Stimulated activated CD8-positive, alpha-beta memory T cell treated with anti-CD3 and anti-CD28 coated beads, Interleukin-15, amount 100 ng/mL, for 24 hours (primary cell): ENCODE measurements at places on chromosomes 12 and 14.
A peak's percentile ranks its signal among the peaks of the same experiment; 100 is the strongest.

GRCh38 chr14:50001999-50002925, 109.4 kb downstream of the ARF6 start:
- DNase-seq: peak; percentile 11

GRCh38 chr12:1776170-1776921, 44.0 kb upstream of the LRTM2 start:
- no peak for DNase-seq

- DNase-seq: no peak
Measured at GRCh38 chr12:114319422-114319821, 86.5 kb downstream of the TBX5 start.

GRCh38 chr14:44663136-44663535, 156.1 kb upstream of the FSCB start:
- DNase-seq: no peak

DNA sequence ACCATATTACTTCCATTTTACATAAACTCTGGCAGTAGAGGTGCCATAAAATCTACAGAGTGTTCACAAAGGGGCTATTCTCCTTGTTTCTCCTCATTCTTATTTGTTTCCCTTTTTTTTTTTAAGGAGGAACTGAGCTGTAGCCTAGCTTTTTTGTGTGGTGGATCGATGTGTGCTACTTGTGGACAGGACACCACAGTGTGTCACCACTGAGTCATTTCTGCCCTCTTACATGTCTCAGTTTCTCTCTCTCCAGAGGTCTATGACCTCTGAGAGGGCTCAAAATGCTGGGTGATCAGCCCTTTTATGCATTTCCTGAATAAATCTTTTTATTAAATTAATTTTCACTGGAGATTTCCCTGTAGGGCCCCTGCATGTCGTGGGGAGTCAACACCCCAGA, 370.2 kb downstream of the ADGRD1 start:
- no peak for DNase-seq

GRCh38 chr12:47577206-47577989, 128.4 kb downstream of the RPAP3 start:
- no peak for DNase-seq

- no peak for DNase-seq
Measured at GRCh38 chr14:86357119-86357518, 827.2 kb downstream of the FLRT2 start.

DNA sequence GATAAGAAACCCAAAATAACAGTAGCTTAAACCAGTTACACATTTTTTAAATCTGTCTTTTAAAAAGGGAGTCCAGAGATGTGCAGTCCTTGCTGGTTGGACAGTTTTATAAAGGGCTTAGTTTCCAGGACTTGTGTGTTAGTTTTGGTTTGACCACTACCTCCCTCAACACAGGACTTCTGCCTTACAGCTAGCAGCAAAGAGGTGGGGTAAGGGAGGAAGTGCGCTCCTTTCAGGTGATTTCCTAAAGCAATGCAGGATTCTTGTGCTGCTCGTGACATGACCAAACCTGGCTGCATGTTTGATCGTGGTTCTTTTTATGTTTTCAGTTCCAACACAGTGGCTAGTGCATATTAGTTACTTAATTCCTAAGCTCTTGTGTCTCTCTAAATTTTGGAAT, 266.2 kb downstream of the TMTC2 start:
- DNase-seq: no peak

DNA sequence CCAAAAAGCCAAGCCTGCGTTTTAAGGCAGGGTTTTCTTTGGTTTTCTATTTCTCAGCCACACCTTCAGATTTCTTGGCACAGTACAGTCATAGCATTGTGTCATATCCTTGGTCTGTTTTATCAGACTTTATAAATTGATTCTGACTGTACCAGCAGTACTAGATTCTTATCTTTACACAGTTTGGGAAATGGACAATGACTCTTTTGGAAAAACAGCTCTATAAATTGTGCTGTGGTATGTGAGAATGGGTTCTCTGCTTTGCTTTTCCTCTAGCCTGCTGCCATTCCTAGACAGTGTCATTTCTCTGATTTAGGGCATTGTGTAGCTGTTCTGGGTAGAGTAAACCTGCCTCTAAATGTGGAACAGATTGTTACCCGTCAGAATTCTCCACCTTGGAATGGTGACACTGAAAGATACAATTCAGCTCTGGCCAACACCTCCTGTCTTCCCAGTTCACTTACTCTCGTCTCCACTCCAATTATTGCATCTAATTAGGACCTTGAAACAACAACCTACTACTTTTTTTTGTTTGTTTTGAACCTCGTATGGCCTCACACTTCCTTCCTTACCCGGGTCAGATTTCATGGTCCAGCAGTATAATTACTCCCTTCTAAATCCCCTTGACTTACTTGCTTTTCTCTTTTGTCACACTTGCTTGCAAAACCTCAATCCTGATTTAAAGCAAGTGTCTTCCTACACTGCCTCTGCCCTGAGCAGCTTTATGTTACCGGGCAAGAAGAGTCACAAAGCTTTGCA, 226.3 kb downstream of the ERC1 start:
- no peak for DNase-seq

DNA sequence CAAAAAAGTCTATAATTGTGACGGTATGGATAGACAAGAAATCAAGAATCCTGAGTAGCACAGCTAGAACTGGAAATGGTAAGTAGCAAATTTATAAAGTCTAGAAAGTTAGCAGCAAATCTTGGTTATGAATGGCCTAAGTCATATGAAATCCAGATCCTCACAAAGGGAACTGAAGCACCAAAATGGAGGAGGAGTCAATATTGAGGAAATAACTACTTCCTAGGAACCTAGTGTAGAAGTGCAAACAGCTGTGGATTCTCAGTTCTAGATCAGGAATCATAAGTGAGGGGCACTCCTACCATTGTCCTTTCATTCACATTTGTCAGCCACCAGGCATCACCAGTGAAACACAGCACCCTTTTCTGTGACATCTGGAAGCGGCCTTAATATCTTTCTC, 202.2 kb upstream of the DCN start:
- no peak for DNase-seq

DNA sequence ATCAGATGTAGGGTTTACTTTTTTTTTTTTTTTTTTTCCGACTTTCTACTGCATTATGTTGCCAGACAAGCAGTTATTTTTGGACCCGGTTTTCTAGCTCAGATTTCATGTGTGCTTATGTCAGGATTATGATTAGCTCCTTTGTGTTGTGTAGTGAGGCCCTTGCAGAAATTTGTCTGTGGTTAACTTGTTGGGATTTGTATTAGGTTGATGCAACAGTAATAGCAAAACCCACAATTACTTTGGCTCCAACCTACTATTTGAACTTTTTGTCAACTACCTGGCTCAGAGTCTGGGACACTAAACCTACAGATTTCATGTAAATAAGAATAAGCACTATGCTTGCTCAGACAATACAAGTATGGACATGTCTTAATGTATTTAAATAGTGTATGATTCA, 44.1 kb upstream of the KCNJ8 start:
- no peak for DNase-seq

DNA sequence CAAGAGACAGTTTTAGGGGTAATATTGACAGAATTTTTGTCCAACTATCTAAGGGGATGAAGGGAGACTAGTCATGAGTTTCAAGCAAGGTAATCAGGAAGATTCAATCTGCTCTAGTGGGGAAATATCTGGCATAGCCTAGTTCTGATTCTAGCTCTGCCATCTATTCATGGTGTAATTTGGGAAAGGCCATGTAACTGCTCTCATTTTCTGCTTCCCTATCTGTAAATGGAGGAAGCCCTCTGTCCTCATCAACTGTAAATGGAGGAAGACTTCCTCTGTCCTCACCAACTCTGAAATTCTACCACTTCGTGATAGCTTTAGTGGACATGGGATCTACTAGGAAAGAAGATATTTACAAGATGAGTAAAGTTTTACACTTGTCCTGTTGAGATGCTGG, 37.9 kb downstream of the BHLHE41 start:
- no peak for DNase-seq

DNA sequence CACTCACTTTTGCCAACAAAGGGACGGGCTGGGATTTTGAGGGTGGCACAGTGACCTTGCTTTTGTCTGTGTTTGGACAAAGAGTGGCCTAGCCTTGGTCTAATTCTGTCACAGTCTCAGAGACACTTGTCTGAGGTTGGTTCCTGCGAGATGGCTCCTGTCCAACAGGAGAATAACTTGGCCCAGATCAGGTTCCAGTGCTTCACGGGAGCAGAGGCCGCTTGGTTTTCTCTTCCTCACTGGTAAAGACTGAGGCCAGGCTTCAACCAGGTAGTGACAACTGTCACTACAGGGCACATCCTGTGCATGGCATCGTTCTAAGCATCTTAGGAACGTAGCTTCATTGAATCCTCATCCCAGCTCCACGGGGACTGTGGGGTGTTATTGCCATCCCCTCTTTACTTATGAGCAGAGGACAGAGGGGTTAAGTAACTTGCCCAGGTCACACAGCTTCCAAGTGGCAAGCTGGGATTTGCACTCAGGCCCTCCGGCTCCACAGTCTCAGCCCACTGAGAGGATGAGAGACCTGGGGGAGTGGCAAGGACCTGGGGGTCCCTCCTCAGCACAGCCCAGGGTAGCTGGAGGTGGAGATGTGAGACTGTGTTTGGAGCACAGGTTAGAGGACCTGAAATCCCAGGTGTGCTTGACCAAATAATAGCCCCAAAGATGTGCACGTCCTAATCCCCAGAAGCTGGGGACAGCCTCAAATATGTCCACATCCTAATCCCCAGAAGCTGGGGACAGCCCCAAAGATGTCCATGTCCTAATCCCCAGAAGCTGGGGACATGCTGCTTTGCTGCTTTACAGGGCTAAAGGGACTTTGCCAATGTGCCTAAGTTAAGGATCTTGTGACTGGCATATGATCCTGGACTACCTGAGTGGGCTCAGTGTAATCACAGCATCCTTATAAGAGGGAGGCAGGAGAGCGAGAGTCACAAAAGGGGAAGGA, 179.2 kb upstream of the RTL1 start:
- no peak for DNase-seq

GRCh38 chr12:39617887-39618286, 1.7 kb downstream of the ABCD2 start:
- no peak for DNase-seq

DNA sequence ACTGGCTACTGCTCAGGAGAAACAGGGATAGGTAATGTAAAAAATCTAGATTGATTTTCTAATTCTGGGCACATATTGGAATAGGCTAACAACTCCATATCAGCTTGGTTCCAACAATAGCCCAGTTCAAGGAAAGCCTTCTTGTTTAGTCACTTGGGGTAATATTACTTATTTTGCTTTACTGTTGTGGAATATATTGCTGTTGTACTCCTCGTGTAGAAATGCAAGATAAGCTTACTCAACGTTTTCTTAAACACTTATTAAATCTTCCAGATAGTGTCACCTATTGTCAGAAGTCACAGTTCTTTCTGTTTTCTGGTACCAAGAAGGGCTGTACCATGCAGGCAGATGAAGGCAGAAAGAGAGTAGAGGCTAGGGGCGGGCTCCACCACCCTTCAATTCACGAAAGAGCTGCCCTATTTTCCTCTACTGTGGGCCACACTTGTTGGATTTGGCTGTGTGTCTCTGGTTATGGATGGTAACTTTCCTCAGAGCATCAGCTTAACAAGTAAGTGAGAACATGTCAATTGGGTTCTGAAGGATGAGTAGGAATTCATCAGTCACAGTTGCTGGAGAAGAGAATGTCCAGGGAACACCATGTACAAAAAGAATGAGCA, 38.0 kb downstream of the CLMN start:
- DNase-seq: no peak

DNA sequence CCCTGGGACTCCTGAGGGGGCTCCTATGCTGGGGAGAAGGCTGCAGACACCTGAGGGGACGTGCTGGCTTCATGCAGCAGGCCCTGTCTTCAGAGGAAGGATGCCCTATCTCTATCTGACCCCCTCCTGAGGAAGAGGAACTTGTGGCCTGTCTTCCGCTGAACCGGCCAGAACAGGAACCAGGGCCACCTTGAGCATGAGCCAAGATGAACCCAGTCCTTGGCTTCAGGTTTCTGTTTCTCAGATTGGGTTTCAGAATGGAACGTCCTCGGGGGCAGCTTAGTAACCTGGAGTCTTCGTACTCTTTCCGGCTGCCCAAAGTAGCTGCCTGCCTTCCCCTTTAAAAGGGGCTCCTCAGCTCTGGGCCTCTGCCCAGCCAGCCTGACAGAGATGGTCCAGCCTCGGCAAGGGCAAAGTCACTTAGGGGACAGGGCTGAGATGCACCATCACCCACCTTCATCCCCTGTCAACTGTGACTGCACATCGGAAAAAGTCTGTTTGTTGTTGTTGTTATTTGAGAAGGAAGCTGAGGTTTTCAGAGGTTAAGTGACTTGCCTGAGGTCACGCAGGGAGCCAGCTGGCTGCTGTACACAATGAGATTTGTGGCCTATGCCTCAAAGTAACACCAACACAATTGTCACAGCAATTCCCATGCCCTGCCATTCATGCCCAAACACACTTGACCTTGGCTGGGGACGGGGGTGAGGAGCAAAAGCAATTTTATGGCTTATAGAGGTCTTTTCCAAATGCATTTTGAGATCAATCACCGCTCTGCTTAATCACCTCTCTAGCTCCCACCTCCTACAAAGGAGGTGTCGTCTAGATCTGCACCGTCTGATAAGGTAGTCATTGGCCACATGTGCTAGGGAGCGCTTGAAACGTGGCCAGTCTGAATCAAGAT, 13.4 kb downstream of the ASB2 start:
- no peak for DNase-seq

GRCh38 chr14:60196291-60196690, 31.1 kb upstream of the DHRS7 start:
- DNase-seq: no peak

DNA sequence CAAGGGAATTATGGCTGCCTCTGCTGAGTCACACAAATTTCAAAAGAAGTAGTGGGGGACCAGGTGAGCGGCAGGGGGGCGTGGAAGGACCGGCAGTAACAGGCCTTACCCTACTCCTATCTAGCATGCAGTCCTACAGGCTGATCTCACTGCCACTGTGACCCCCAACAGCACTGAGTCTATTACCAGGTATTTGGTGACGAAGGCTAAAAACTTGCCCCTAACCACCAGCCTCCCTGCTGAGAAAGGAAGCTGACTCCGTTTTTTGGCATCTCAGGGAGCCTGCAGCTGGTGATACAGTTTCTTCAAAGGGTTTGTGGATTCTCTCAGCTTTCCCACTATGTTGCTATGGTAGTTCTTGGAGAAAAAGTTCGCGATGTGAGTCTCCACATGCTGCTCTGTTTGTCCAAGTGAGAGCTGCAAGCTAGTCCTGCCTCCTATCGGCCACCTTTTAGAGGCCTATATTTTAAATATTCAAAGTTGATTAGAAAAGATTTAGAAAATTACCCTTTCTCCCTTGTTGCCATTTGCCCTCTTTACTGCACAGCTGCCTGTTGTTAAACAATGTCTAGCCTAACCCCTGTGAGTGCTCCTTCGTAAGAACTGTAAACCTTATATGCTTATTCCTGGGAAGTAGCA, 57.1 kb upstream of the SLCO1B1 start:
- no peak for DNase-seq

GRCh38 chr12:129928643-129929042, 24.8 kb upstream of the TMEM132D start:
- no peak for DNase-seq

GRCh38 chr12:2300886-2301285, 248.1 kb downstream of the CACNA1C start:
- DNase-seq: no peak

GRCh38 chr14:105891631-105892452, 365.5 kb downstream of the TMEM121 start:
- no peak for DNase-seq
